Upper lobe of right lung (tissue), 1 donor: ENCODE measurements at places on chromosomes 3 and 15. TPM values are rescaled to one million over a fixed set of nuclear protein-coding genes. Genes with fewer than 3 reads are reported as not detected.

EPHB1 gene
- total RNA-seq = 1.6 TPM

- DNase-seq = no peak
Measured at GRCh38 chr3:60509471-60509870, 741.8 kb downstream of the FHIT start.

SRGAP3 gene
- total RNA-seq = 3.2 TPM

DNA sequence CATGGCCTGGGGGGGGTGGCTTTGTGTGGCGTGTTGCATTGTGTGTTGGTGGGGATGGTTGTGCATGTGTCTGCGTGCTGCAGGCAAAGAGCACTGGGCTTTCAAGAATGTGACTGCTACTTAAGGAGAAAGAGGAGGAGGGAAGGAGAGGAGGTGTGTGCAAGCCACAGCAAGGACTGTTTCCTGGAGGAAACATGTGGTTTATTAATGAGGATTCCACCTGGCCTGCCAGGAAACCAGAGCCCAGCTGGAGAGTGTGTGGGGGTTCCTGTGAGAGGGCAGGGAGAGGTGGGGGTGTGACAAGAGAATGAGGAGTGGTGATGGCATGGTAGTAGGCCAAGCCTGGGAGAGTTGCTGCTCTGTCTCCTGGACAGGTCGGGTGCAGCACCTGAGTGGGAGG lies 258.1 kb upstream of the ROPN1 start:
- no peak for DNase-seq

ECE2 gene
- total RNA-seq = not detected

- no peak for DNase-seq
Measured at GRCh38 chr15:28876131-28876844, 9.5 kb upstream of the APBA2 start.

DNA sequence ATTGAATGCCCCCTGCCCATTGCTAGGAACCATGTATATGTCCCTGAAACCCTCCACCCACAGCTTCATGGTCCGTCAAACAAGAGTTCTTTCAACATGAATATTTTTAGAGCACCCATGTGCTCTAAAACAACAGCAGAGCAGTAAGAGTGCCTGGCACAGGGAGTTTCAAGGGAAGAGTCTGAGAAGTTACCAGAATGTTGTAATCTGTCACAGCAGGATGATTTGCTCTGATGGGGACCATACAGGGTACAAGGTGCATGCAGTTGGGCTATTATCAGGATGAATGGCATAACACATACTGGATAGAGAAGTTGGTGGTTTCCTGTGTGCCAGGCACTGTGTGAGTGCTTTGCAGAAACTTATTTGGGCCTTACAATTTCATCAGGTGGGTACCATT lies 27.8 kb upstream of the FLNB start:
- DNase-seq = no peak
